ENCODE measurements at places on chromosomes 16 and 17.

DNA sequence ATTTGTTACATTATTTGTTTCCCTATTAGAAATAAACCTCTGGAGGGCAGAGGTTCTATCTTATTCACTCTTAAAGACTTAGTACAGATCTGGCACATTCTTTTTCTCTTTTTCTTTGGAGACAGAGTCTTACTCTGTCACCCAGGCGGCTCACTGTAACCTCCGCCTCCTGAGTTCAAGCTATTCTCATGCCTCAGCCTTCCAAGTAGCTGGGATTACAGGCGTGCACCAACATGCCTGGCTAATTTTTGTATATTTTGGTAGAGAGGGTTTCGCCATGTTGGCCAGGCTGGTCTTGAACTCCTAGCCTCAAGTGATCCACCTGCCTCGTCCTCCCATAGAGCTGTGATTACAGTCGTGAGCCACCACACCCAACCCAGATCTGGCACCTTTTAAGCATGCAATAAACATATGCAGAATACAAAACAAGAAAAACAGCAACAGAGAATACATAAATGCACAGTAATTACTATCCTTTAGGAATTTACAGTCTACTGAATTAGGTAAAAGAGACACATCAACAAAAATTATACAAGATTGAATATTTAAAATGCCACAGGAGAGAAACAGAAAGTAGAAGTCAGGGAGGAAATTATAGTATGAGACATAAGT, 52.1 kb downstream of the GPATCH8 start:
- DNase-seq, result no peak

- DNase-seq, result no peak
These were observed 868.3 kb downstream of the CDH11 start for GRCh38 chr16:64253525-64253924.

DNA sequence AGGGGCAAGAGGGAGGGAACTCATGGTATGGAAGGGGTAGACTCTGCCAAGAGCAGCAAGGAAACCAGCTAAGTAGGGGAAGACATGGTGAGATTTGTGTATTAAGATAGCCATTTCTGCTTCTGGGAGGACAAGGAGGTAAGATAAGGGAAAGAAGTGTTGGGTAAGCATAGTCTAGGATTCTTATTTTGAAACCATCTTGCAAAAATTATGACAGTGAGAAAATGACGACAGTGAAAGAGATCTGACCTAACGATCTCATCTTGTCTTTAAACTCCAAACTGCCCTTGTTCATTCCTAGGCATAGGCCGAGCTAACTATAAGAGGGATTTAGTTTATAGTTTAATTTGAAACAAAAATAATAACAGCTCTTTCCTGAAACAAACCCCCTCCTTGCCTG, 5.6 kb upstream of the RBL2 start:
- no peak for DNase-seq

DNA sequence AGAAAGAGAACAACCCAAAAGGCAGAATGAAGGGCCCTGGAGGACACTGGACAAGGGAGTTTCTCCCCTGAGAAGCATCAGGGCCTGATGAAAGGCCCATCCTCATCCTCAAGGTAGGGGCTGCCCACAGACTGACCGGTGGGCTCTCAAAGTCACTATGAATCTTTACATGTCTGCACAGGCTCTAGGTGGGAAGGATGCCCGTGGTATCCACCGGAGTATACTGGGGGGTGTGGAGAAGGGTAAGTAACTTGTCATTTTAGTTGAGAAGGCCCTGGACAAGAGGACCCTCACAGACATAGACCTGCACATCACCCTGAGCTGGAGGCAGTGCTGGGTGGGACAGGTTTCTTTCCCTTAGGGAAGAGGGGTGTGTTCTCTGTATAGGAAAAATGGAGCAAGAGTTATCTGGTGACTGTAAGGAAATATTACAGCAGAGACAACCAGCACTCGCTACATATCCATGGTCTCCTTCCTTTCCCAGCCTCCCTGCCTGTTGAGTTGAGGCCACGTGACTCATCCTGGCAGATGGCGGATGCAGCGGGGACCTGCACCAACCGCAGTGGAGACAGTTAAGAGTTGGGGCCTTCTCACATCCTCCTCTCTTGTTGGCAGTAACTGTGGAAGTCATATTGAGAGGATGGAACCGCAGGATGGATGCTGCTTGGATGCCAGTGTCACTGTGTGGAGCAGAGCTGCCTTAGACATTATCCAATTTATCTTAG, 45.6 kb upstream of the KCNJ12 start:
- DNase-seq, result no peak

DNA sequence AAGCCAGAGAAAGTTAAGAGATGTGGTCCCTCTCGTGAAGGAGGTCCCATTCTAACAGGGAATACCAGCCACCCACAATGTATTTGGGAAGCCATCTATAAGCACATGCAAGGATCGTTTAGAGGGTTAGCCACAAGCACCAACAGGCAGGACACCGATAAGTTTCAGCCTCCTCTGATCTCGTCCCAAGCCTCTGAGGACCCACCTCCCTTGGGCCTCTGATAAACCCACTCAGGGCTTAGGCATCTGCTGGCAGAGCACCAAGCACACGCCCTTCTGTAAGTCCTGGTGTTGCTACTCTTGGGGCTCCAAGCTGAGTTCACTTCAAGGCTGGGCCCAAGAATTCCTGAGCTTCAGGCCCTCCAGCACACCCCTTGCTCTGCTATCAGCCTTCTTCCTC, 5.4 kb upstream of the PNPO start:
- no peak for DNase-seq

DNA sequence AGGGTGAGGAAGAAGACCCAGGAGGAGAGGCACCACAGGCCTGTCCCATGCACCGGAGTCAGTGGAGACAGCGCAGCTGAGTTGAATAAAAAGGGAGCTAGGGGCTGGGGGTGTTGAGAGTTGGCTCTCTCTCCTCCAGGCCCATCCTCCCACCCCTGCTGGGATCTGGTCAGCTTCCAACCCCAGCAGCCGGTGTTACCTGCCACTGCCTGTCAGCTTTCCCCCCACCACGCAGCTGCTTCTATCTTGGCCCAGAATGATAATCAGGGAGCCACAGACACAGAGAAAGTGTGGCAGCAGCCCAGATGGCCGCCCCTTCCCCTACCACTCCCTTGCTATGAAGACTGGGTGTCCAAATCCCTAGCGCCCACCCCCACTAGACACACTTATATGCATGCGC, 120.6 kb upstream of the RPL38 start:
- no peak for DNase-seq
